ENCODE measurements at places on chromosomes 5 and 9.

DNA sequence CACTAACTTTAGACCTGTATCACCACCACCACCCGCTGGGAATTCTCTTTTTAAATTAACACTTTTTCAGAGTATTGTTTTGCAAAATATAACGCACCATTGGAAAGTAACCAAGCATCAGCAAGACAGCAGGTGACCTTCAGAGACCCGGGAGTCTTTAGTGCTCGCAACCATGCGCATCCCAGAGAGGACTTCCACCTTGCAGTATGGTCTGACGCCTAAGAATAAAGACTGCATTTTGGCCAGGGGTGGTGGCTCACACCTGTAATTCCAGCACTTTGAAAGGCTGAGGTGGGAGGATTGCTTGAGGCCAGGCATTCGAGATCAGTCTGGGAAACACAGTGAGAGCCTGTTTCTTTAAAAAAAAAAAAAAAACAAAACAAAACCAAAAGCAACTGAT is 113.8 kb downstream of the MED27 start:
- no peak for DNase-seq

GRCh38 chr5:181092428-181092827 is 38.5 kb downstream of the OR2V1 start:
- DNase-seq, result no peak

- no peak for DNase-seq
Measured at GRCh38 chr9:18456624-18457237, 17.2 kb upstream of the ADAMTSL1 start.

DNA sequence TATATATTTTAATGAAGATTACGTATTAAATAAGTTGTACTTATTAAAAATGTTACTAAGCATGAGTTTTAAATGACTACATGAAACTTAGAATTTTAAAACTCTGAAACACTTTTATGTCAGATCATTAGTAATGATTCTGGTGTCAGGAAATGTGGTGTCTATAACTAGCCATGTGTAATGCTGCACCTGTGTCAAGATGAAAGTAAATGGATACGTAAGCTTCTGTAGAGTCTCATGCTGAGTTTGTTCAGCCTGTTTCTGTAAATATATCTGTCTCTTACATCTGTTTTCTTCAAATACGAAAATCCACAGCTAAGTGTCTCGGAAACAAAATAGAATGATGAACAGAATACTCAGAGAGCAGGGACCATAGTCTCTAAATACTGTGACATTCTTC is 278.0 kb upstream of the SMC2 start:
- no peak for DNase-seq

GRCh38 chr9:76103531-76104315 is 213.2 kb downstream of the PCSK5 start:
- no peak for DNase-seq

- DNase-seq, result no peak
Measured at GRCh38 chr5:45274241-45274640, 421.9 kb downstream of the HCN1 start.

DNA sequence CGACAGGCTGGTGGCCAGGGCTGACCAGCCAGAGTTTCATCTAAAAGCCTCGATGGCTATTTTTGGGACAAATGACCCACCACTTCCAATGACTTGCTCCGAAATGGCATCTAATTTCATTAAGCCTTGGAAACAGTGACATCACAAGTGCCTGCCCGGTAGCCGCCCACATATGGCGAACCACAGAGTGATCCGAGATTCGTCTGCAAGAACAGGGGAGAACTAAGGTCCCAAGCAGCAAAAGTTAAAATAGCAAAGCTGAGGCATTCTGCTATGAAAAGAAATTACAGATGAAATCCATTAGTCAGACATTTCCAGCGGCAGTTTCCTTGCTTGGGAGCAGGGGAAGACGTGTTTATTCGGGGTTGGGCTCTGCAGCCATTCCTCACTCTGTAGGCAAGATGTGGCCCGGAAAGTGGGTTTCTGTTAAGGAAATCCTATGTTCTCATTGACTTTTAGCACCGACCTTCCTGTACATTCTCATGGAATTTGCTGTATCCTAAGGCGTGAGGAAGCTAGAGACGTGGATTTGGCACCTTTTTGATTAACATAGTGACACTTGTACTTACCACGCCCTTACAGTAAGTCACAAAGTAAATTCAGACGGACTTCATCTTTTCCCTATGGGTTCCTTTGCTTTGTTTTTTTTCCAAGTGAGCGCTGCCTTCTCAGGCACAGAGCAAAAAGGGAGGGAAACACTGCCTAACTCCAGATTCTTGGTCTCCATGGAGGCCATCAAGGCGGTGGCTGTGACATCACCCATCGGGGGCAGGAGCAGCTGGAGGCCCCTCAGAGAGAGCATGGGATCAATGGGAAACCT is 45.1 kb downstream of the ERGIC1 start:
- no peak for DNase-seq

DNA sequence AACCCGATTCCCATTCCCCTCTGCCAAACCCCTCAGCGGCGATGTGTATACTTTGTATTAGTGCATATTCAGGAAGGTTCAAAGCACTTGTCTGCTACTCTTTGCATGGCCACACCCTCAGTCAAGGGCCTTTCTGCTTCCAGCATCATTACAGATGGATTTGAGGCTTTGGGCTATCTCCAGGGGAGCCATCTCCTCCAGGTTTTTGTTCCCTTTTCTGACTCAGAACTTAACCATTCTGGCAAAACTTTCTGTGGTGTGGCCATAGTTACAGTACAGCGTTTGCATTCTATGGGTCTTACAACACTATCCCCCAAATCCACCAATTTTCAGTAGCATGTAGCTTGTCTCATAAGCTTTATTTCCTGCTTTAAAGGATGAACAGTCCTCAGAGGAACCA is 36.0 kb upstream of the SVEP1 start:
- no peak for DNase-seq

DNA sequence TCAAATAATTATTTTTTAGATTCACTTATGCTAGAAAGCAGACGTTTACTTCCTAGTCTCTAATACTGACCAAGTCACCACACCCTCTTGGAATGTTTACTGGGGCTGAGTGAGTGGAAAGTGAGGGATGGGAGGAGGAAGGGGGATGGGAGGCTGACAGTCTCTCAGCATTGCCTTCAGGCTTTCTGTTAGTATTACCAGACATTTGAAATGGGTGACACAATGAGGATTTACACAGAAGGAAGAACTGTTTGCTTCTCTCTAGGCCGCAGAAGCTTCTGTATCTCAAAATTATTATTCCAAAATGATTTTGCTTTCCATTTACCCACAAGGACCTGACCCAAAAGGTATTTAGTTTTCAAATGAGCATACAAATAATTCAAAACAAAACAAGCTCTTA is 232.8 kb upstream of the ZNF608 start:
- no peak for DNase-seq

DNA sequence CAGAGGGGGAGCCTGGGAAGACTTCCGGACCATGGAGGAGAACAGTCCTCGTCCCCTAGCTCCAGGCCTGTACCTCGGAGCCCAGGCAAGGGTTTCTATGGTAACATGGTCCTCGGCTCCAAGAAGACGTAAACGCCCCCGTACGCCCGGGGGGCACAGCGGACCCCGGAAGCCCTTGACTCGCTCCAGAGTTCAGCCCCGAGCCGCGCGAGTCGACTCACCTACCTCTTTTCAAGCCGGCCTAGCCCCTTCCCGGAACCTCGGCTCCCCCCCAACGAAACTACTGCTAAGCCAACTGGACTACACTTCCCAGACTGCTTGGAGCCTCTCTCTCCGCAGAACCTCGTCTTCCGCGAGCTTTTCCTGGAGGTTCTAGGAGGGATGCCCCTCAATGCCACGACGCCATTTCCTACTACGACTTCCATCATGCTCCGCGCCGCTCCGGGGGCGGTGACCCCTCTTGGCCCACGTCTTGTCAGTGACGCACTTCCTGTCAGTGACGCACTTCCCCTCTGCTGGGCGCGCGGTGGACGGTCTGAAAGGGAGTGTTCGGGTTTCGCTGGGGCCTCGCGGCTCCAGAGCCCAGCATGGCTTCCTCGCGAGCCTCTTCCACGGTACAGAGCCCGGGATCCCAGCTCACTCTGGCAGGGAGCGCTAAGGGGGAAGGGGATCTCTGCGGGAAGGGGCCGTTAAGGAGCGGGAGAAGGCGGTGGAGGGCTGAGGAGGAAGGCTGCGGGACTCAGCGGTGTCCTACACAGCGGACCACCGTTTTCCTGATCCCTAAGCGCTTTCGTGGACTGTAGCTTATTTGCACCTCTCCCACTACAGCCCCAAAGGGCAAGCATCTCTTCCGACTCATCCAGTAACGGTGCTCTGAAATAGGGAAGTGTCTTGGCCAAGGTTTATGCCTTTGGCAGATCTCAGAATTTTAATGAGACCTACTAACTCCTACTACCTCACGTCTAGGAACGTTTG is at the start of the genes CDC26 and PRPF4:
Gene CDC26, minus strand, starts transcription at position 416 of the 975 bp plus-strand sequence. CDS start 3,065 bp downstream, outside the sequence.
Gene PRPF4, plus strand, starts transcription at position 502 of the 975 bp plus-strand sequence. Its CDS starts 86 bp downstream, at position 588.
- DNase-seq, result peak; percentile 98

GRCh38 chr5:138339091-138339456 is 1.0 kb downstream of the FAM53C start:
- no peak for DNase-seq

DNA sequence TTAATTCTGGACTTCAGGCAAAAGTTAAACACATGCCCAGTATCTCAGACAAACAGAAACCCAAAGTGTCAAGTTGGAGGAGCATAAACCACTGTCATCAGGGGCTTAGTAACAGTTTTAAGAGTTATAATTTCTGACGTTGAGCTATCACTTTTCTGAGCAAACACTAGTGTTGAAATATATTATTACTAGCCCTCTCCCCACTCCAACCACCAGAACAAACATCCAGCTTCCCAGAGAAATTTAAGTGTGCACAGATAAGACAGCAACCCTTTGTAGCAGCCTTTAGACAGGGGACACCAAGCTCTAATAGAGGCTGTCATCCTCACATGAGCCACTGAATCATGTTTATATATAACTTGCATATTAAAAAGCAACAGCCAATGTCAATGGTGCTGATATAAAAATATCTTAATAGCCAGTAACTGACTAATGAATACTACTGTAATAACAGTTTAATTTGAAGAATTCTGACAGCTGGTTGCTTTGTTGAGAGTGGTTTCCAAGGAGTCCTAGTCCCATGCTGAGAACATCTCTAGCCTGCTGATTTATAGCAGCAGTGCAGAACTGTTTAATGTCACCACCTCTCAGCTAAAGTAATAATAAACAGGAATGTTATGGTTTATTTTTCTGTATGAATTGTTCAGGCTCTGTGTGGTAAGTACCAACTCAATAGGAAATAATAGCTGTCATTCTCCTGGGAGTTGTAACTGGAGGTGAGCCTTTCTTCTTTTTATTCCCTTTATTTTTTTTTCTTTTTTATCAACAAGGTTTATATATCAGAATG is 528.7 kb upstream of the ZNF608 start:
- no peak for DNase-seq

DNA sequence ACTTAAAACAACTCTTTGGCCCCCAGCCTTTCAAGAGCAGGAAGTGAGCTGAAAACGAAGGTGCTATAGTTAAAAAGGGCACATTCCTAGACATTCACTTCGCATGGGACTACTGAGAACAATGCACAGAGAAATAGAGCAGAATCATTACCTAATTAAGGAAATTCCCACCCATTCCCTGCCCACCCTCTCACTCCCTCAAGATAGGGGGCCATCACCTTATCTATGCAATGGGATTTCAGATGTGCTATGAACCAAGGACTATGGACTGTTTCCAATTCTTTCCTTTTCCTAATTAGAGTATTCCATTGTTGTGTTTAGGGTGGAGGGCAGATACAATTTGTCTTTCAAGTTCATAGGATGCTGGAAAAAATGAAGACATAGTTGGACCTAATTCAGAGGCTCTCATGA is 476.8 kb downstream of the CETN3 start:
- no peak for DNase-seq

DNA sequence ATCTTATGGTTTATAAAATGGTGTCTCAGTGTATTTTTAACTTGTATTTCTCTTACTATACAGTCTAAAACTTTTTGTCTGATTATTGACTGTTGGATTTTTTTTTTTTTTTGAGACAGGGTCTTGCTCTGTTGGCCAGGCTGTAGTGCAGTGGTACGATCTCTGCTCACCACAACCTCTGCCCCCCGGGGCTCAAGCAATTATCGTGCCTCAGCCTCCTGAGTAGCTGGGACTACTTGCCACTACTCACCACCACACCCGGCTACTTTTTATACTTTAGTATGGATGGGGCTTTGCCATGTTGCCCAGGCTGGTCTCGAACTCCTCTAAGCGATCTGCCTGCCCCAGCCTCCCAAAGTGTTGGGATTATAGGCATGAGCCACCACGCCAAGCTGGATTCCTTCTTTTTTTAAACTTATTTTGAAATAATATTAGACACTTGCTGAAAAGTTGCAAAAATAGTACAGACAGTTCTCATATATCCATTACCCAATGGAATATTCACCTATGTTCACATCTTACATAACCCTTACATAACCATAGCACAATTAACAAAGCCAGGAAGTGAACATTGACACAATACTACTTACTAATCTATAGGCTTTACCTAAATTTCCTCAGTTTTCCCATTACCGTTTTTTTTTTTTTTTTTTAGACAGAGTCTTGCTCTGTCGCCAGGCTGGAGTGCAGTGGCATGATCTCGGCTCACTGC is 47.2 kb downstream of the STOM start:
- no peak for DNase-seq

- peak; percentile 75 for DNase-seq
Measured at GRCh38 chr5:134113902-134114875, at the start of gene TCF7. Gene TCF7 (plus strand): TSS chr5:134114681. CDS start chr5:134114907, 226 bp downstream.

DNA sequence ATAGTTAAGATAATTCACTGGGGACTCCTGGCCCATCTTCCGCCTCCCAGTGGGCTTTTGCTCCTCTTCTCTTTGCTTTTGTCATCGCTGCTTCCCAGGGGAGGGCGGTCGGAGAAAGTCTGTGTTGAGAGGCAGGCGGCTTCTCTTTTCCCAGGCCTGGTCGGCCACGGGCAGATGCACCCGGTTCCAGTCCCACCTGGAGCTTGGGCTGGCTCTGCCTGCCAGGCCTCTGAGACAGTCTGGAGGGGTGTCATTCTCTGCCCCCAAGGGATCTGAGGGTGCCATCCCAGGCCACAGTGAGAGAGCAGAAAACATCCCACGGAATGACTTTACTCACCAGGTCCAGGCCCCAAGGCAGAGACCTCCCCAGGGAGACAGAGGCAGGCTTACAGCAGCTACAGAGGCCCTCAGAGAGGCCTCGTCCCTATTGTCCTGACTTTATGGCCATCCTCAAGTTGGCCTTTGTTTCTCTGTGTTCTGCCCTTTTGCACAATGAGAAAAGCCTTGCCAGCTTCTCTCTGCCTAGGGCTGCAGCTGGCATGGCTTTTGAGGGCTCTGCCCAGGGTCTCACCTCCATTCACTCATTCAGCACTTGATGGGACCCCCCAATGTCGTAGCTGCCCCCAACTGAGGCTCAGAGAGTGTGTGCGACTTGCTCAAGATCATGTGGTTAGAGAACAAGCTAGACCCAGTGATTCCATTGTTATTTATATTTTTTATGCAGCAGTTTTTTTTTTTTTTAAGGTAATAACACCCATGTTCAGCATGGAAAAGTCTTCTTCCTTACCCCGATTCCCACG is 44.2 kb upstream of the BOD1 start:
- no peak for DNase-seq

GRCh38 chr9:120944434-120944843 is 17.8 kb upstream of the TRAF1 start:
- no peak for DNase-seq

- no peak for DNase-seq
Measured at GRCh38 chr9:37433867-37434371, 11.4 kb downstream of the GRHPR start.
